Stimulated activated effector memory CD8-positive, alpha-beta T cell treated with anti-CD3 and anti-CD28 coated beads, Interleukin-12 subunit alpha, Interleukin-12 subunit beta, amount 100 ng/mL, for 72 hours (primary cell): ENCODE measurements at places on chromosomes 4 and X.
A peak's percentile ranks its signal among the peaks of the same experiment; 100 is the strongest.

- DNase-seq, result no peak
Observed at GRCh38 chr4:83625821-83626220, 89.9 kb downstream of the GPAT3 start.

DNA sequence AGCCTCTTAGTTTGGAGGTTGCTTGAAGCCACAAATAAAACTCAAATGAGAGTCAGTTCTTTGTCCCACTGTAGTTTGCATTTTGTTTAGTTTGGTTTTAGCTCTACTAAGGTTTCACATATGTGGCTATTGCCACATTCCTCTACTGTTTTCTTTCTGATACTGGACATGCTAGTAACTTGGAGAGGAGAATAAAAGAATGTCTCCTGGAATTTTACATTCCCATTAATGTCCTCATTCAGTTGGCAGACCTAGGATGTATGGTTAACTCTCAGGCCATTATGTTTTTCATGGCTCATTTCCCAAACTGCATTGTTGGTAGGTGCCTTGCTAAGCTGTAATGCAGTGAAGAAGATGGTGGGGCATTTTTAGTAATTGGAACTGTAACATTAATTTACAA lies 29.9 kb downstream of the UPRT start:
- no peak for DNase-seq

DNA sequence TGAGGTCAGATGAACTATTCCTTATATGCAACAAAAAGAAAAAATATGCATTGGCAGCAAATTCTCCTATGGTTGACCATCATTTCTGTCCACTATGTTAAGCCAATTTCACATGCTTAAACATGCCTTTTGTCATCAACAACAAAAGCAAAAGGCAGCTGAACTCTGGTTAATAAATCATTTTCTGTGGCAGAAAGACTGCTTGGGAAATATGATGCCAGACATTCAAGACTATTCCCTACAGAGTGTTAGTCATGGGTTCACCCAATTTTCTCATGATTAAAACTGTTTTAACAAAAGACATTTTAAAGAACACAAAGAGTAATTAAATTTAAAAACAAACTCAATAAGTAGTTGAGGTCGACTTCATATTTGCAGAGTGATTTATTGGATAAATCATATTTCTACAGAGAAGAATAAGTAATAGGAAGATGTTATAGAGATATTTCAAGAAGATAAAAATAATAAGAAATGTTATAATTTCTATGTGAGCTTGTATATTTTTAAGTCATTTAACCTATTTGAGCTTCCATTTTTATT lies 890.6 kb downstream of the STPG2 start:
- no peak for DNase-seq

- DNase-seq, result peak; percentile 71
Observed at GRCh38 chr4:88592600-88593448, 544 bp downstream of the HERC3 start.

GRCh38 chr4:161457906-161458305 lies 705.9 kb downstream of the FSTL5 start:
- no peak for DNase-seq

- DNase-seq, result no peak
Observed at GRCh38 chr4:74316397-74316796, 8.1 kb downstream of the EPGN start.

DNA sequence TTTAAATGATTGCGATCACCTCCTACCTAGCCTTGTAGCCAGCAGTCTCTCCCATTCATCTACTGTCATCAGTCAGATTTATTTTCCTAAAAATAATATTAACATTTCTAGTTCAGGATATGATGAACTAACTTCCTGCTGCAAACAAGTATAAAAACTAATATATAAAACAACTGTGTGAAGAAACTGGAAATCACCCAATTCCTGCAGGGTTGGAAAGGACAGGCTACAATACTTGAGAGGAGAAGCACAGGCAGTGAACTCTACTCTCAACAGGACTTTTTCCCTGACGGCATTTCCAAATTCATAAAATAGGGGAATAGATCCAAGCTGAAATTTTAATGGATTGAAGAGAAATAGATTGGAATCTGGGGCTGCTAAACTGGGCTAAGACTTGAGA lies 14.2 kb upstream of the BBS12 start:
- DNase-seq, result no peak

DNA sequence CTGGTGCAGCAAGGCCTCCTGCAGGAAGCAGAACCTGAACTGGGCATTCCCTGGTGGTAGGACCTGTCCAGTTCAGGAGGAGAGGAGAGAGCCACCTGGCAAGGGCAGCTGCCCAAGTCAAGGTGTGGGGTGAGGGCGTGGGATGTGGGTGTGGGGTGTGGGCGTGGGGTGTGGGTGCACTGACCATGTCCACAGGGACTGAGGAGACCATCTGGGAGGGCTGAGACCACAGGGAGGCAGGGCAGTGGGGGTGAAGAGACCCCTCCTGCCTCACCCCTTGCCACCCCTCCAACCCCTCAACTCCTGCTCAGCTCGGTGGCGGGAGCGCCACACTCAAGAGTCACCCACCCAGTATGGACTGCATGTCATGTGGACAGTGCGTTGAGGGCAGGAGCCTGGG lies 117.9 kb downstream of the CPZ start:
- no peak for DNase-seq

GRCh38 chr4:72348701-72349100 lies 220.3 kb downstream of the ADAMTS3 start:
- DNase-seq, result no peak

DNA sequence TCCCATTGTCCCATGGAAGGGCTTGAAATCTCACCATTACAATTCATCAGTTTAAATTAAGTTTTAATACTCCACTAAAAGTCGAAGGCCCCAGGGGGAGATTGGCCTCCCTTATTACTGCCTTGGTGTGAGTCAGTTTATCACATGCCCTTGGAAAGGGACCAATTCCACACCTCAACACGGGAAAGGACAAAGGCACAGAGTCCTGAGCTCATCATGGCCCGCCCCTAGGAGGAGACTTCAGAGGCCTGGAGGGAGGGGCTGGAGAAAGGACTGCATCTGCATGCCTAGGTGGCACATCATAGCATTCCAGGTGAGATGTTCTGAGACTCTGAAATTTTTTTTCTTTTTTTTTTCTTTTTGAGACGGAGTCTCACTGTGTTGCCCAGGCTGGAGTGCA lies 2.8 kb upstream of the SEL1L3 start:
- DNase-seq, result no peak

GRCh38 chr4:38781854-38782261 lies 932 bp downstream of the TLR10 start:
- DNase-seq, result no peak

DNA sequence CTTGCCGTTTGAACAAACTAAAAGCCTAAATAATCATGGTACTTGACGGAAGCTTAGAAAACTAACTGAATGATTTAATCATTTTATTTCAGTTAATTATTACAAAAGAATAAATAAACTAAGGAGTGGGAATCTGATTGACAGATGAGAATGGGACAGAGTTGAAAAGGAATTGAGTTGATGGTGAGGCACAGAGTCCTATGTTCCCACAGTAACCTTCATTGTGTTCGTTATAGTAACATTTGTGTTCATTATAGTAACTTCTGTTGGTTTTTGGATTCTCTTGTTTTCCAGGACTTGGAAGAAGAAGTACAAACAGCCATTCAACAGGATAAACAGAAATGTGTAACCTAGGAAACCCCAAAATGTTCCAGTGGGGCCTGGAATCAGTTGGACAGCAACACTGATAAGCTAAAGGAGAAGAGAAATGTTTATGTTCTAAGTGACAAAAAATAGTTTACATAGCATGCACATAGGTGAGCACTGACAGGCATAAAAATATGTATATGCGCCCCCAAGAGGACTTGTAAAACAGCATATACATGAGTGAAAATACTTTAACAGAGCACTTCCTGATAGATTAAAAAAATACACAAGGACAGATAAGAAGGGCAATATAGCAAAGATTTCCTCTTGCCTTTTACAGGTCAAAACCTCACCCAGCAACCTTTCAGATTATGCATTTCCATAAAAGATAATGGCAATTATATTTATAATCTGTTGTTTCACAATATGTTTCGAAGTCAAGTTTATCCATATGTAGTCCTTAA lies 218.6 kb upstream of the HTR2C start:
- DNase-seq, result no peak

GRCh38 chr4:53804719-53805118 lies 213.4 kb upstream of the LNX1 start:
- DNase-seq, result no peak

- no peak for DNase-seq
Observed at GRCh38 chrX:118847676-118848075, 24.1 kb downstream of the ZCCHC12 start.

DNA sequence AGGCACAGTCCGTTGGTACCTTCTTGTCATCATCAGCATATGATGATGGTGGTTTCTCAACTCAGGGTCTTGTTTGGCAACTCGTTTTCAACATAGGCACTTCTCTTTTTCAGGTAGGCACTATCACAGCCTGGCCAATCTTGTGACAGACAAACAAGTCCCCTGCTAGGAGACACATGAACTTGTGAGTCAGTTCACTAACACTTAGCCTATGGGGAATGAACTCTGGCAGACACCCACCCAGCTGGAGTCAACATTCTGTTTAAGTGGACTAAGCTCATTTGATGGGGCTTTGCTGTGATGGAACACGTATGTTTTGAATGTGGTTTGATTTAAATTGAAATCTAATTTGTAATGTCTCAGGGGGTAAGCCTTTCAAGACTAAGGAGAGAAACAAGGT lies 100.7 kb upstream of the MAMLD1 start:
- DNase-seq, result no peak

GRCh38 chr4:138090150-138090917 lies 151.8 kb downstream of the SLC7A11 start:
- DNase-seq, result no peak

DNA sequence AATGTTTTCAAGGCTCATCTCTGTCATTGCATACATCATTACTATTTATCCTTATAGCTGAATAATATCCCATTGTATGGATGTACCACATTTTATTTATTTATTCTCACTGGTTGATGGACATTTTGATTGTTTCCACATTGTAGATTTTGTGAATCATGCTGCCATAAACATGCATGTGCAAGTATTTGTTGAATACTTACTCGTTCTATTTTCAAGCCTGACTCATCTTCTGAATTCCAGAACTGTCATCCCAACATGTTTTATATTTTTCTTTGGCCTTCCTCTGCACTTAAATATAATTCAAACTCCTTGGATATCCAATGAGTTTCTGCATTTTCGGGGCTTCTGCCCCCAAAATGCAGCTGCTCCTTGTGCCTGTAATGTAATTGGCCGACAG lies 77.6 kb downstream of the MXRA5 start:
- DNase-seq, result no peak

DNA sequence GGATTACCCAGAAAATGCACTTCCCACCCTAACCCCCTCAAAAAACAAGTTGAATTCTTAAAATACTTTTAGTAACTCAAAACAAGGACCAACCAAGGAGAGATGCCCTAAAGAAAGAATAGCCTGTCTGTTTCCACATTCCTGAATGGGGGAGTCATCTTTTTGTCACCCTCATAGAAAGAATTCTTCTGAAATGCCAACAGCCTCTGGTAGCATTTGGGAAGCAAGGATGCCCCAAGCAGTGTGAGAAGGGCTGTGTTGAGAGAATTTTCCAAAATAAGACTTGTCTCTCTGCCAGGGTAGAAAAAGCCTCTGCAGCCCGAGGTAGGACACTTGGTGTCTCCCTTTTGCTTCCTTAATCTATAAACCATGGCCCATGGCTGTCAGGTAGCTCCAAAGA lies 173.1 kb upstream of the VCX3A start:
- DNase-seq, result no peak

- no peak for DNase-seq
Observed at GRCh38 chr4:159382856-159383561, 280.1 kb downstream of the RAPGEF2 start.

DNA sequence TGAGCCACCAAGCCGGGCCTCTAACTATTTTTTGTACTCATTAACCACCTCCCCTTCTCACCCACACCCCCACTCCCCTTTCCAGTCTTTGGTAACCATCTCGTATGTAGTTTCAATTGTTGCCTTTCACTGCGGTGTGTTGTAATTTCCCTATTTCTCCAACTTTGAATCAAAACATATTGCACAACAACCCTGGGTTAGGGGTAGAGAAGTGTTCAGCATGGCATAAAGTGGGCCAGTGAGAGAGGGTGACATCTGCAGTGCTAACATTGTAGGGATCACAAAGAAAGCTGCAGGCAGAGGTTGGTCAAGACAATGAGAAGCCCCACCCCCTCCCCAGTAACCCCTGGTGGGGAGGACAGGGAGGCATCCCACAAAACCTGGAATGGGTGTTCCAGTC lies 92.7 kb downstream of the SPATA18 start:
- DNase-seq, result no peak

GRCh38 chrX:41538707-41539106 lies 91.6 kb downstream of the NYX start:
- DNase-seq, result no peak

- DNase-seq, result no peak
Observed at GRCh38 chr4:94452476-94453371, 982 bp downstream of the PDLIM5 start.
